ENCODE measurements at places on chromosomes 1 and 21.

GRCh38 chr1:69185378-69185777 lies 382.3 kb upstream of the LRRC7 start:
- no peak for DNase-seq
- no peaks in the 10 kb centered on the region for H3K27me3 ChIP-seq
- H3K4me3 ChIP-seq: no peak overlapping the region
- no peaks in the 10 kb centered on the region for H3K4me1 ChIP-seq
- H3K27ac ChIP-seq: no peak overlapping the region

- no peak overlapping the region for H3K4me3 ChIP-seq
- no peaks in the 10 kb centered on the region for H3K36me3 ChIP-seq
- no peaks in the 10 kb centered on the region for H3K4me1 ChIP-seq
- no peak for DNase-seq
These were observed 124.1 kb downstream of the OMA1 start for GRCh38 chr1:58422436-58422835.

GRCh38 chr21:42299324-42300044 lies 15.7 kb downstream of the TFF3 start:
- H3K4me1 ChIP-seq: peaks cover 3% of the 10 kb centered on the region
- no peak overlapping the region for H3K4me3 ChIP-seq
- H3K27ac ChIP-seq: no peak overlapping the region
- no peak for DNase-seq
- peaks cover 7% of the 10 kb centered on the region for H3K36me3 ChIP-seq

DNA sequence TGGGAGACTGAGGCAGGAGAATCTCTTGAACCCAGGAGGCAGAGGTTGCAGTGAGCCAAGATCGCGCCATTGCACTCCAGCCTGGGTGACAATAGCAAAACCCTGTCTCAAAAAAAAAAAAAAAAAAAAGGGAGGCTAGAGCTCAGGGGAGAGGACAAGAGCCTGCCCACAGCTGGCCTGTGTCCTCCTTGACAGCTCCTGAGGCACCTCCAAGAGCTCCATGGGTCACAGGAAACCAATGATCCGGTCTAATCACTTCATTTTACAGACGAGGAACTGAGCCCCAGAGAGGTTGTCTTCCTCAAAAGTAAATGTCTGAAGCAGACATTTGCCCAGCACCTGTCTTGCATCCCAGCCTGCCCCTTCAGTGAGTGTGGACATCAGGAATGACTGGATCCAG lies 49.4 kb downstream of the NID1 start:
- H3K4me3 ChIP-seq: no peak overlapping the region
- no peak for DNase-seq
- no peaks in the 10 kb centered on the region for H3K27me3 ChIP-seq
- no peaks in the 10 kb centered on the region for H3K4me1 ChIP-seq

DNA sequence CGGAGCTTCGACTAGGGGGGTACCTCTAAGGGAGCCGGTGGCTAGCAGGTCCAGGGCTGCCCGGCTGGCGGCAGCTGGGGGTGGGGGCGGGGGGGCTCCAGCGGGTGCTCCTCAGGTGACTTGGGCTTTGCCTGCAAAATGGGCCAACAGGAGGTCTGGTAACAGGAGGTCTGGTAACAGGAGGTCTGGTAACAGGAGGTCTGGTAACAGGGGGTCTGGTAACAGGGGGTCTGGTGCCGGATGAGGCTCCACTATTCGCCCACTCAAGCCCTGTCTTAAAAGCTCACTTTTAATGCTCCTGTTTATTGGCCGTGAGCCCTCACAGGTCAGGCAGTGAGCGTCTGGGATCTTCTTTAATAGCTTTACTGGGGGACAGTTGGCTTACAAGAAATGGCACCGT lies 40.4 kb upstream of the ACTRT2 start:
- no peak overlapping the region for H3K27ac ChIP-seq
- H3K4me3 ChIP-seq: no peak overlapping the region
- H3K27me3 ChIP-seq: peaks cover 2% of the 10 kb centered on the region
- H3K4me1 ChIP-seq: no peaks in the 10 kb centered on the region
- no peak for DNase-seq

- H3K4me1 ChIP-seq: no peaks in the 10 kb centered on the region
- DNase-seq: no peak
- H3K27me3 ChIP-seq: no peaks in the 10 kb centered on the region
- no peak overlapping the region for H3K27ac ChIP-seq
- no peak overlapping the region for H3K4me3 ChIP-seq
These were observed 11.1 kb downstream of the TNNI3K start for GRCh38 chr1:74246315-74246714.

DNA sequence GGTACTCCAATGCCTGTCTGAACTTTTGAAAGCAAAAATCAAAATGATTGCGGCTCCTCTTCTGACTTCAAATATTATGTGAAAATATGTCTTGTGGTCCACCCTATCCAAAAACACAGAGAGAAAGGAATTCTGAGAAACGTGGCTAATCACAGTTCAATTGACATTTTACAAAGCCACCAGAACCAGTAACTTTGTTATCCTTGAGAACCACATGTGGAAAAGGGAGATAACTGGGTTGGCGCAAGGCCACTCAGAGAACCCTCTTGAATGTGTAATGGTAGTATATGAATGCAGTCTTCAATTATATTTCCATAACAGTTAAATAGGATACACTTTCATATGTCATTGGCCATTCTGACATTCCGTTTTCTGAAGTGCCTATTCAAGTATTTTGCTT lies 1030.0 kb upstream of the TMPRSS15 start:
- DNase-seq: no peak
- H3K4me3 ChIP-seq: no peak overlapping the region
- no peaks in the 10 kb centered on the region for H3K4me1 ChIP-seq
- no peak overlapping the region for H3K27ac ChIP-seq
- no peaks in the 10 kb centered on the region for H3K36me3 ChIP-seq
- H3K27me3 ChIP-seq: no peaks in the 10 kb centered on the region

DNA sequence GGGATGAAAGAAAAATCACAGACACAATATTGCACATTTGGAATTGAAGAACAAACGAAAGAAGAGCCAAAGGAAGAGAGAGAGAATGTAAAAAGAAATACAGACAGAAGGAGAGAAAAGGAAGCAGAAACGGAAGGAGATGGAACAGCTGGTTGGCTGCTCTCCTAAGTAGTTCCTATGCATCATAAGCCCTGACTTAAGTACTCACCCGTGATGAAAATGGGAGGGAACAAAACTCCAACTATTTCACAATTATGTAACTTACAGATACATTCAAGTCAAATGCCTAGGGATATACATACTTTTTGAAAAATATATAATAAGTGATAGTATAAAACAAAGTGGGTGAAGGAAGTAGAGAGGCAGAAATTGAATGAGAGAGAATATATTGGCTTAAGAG lies 88.5 kb downstream of the TTLL7 start:
- H3K27me3 ChIP-seq: peaks cover 4% of the 10 kb centered on the region
- no peak overlapping the region for H3K27ac ChIP-seq
- no peaks in the 10 kb centered on the region for H3K4me1 ChIP-seq
- no peaks in the 10 kb centered on the region for H3K36me3 ChIP-seq
- DNase-seq: no peak
- no peak overlapping the region for H3K4me3 ChIP-seq

DNA sequence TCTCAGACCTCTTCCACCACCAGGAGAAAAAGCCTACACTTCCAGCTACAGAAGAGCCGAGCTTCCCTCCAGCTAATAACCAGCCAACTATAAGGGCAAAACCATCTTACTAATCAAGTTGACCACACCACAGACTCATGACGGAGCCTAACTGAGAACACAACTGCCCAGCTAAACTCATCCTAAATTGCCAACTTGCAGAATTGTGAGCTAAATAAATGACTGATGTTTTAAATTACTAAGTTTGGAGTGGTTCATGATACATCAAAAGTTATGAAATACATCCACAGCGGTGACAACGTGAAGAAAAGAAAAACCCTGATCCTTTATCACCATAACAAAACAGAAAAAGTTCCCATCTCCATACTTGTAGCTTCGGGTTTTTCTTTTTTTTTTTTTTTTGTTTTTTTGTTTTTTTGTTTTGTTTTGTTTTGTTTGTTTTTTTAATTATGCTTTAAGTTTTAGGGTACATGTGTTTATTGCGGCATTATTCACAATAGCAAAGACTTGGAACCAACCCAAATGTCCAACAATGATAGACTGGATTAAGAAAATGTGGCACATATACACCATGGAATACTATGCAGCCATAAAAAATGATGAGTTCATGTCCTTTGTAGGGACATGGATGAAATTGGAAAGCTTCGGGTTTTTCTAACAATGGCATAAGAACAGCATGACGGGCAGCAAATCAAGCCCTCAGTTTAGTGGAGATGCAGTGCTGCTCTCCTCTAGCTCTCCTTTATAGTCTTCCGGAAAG lies 122.6 kb downstream of the PIGK start:
- no peaks in the 10 kb centered on the region for H3K4me1 ChIP-seq
- DNase-seq: no peak
- no peaks in the 10 kb centered on the region for H3K27me3 ChIP-seq

- H3K4me1 ChIP-seq: no peaks in the 10 kb centered on the region
- peaks cover under 1% of the 10 kb centered on the region for H3K27me3 ChIP-seq
- no peak overlapping the region for H3K4me3 ChIP-seq
- no peak for DNase-seq
These were observed 8.8 kb downstream of the HMGB4 start for GRCh38 chr1:33872683-33873082.

- no peak overlapping the region for H3K27ac ChIP-seq
- no peaks in the 10 kb centered on the region for H3K27me3 ChIP-seq
- H3K36me3 ChIP-seq: no peaks in the 10 kb centered on the region
- no peaks in the 10 kb centered on the region for H3K4me1 ChIP-seq
- no peak overlapping the region for H3K4me3 ChIP-seq
These were observed 31.0 kb upstream of the PLEKHO1 start for GRCh38 chr1:150118716-150119115.

DNA sequence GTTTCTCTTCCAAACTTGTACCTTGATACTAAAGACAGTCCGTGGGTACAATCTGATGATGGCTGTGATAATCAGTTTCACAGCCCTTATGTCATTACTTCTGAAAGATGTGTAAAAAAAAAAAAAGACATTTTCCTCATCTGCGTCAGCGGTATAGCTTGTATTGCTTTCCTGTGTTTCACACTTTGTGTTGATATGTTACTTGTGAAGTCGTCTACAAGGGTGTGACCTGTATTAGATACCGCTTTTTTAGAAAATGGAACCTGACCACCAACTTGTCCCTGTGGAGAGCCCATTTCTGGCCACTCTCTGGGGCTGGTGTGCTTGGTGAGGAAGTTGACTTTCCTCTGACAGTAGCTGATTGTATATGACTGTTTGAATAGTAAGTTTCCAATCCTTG lies 50.5 kb downstream of the PEX14 start:
- H3K36me3 ChIP-seq: peaks cover 14% of the 10 kb centered on the region
- H3K27ac ChIP-seq: peak overlapping the region; percentile 76
- H3K4me3 ChIP-seq: no peak overlapping the region
- DNase-seq: no peak
- H3K4me1 ChIP-seq: peaks cover 21% of the 10 kb centered on the region

- no peaks in the 10 kb centered on the region for H3K27me3 ChIP-seq
- no peak overlapping the region for H3K27ac ChIP-seq
- no peak for DNase-seq
These were observed 30.0 kb downstream of the WLS start for GRCh38 chr1:68202239-68202832.

- H3K27ac ChIP-seq: peak overlapping the region; percentile 82
- peaks cover 4% of the 10 kb centered on the region for H3K36me3 ChIP-seq
- peak overlapping the region; percentile 100 for H3K4me3 ChIP-seq
- H3K27me3 ChIP-seq: no peaks in the 10 kb centered on the region
These were observed 1.7 kb downstream of the MCL1 start for GRCh38 chr1:150577557-150578271.

DNA sequence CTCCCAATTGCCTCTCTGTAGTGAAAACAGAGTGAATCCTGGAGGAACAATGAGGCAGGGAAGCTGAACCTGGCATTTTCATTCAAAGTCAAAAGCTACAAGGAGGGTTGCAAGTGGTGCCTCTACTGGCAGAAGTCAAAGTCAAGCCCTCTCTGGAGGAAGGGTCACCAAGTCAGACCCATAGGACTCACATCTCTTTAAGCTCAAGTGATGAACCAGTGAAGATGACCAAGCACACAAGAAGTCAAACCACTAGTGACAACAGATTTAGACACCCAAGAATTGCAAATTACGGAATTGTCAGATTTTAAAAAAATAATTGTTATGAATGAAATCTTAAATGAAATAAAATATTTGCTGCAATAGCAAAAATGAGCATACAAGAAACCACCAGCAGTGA lies 81.1 kb upstream of the ATP1B1 start:
- H3K27me3 ChIP-seq: peaks cover 2% of the 10 kb centered on the region
- no peaks in the 10 kb centered on the region for H3K4me1 ChIP-seq
- no peak overlapping the region for H3K4me3 ChIP-seq
- H3K27ac ChIP-seq: no peak overlapping the region
- H3K36me3 ChIP-seq: no peaks in the 10 kb centered on the region
- no peak for DNase-seq

DNA sequence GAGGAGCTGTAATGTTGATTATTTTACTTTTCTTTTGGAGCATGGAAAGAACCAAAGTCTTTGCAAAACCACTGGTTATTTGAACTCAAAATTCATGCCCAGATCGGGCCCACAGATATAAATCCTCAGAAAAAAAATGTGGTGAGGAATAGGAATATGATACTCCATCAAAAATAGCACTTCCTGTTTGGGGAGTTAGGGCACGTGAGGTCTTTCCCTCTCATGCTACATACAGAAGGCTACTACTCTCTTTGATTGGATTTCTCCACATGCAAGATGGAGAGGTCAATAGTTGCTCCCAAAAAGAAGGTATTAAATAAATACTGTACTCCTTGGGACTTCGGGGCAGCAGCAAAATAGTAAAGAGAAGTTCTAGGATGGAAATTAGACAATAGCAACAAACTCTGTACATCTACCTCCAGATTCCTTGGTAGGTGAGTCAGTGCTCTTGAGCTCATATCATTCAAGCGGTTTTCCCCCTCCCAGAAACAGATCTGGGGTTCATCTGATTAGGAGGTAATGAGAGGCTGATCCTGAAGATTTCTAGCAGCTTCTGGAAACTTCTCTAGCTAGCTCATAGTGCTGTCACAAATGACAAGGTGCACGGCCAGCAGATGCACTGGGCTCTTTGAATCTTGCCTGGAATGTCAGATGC lies 47.1 kb downstream of the SLC9C2 start:
- no peak overlapping the region for H3K27ac ChIP-seq
- no peak overlapping the region for H3K4me3 ChIP-seq
- peaks cover 16% of the 10 kb centered on the region for H3K4me1 ChIP-seq
- no peak for DNase-seq
- H3K36me3 ChIP-seq: no peaks in the 10 kb centered on the region

- H3K27me3 ChIP-seq: no peaks in the 10 kb centered on the region
- no peak overlapping the region for H3K27ac ChIP-seq
- no peak overlapping the region for H3K4me3 ChIP-seq
- H3K36me3 ChIP-seq: peaks cover 4% of the 10 kb centered on the region
These were observed 17.2 kb upstream of the NPHP4 start for GRCh38 chr1:6009120-6010040.

GRCh38 chr21:39155578-39155977 lies 27.7 kb downstream of the PSMG1 start:
- no peak overlapping the region for H3K27ac ChIP-seq
- H3K4me1 ChIP-seq: no peaks in the 10 kb centered on the region
- H3K4me3 ChIP-seq: no peak overlapping the region
- peaks cover 18% of the 10 kb centered on the region for H3K27me3 ChIP-seq
- DNase-seq: no peak
- H3K36me3 ChIP-seq: no peaks in the 10 kb centered on the region
